ENCODE measurements at places on chromosomes 12 and 14.

DNA sequence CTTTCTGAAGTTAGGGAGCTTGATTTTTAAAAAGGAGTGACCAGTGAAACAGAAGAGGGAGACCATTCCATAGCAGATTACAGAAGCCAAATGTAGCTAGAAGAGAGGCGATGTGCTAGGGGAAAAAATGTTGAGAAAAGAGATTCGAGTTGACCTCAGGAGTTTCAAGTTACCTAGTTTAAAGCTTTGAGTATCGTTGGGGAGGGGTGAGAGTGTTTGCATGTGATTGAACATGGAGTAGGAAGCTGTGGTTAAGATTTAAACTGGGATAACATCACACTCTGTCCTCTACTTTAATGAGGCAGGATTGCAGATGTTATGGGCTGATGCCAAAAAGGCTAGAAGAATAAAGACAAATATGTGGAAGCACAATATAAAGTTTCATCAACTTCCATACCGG is 3.7 kb downstream of the LETMD1 start:
- DNase-seq = no peak

DNA sequence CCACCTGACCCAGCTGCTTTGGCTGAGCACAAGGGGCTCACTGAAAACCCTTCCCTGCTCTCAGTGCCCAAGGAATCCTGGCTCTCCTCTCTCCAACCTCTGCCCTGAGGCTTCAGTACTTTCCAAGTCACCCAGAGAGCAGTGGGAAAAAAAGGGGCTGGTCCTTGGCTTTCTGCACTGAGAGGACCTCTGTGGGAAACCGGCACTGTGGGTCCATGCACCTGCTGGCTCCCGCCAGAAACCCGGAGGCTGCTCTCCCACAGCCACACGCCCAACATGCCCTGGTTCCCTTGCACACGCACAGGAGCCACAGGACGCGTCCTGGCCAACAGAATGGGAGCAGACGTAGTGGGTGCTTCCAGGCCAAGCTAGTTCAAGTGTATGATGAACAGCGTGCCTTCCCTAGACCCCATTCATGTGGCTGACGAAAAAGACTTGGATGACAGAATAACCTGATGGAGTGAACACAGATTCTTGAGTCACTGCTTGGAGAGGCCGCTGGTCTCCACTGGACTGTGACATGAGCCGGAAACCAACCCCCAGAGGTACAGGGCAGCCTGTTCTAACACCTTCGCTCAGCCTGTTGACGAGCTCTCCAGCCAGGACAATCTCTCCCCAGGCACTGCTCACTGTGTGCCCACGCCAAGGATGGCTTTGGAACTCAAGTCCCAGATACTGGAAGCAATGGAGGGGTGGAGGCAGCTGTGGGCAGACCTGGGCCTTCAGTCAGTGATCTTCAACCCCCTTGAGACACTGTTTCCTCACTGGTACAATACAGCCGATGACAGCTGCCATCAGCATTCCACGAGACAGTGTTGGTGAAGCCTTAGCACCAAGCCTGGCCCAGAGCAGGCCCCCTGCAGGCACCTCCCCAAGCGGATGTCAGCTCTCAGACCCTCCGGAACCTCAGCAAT is 87.7 kb downstream of the ITPK1 start:
- DNase-seq = no peak

DNA sequence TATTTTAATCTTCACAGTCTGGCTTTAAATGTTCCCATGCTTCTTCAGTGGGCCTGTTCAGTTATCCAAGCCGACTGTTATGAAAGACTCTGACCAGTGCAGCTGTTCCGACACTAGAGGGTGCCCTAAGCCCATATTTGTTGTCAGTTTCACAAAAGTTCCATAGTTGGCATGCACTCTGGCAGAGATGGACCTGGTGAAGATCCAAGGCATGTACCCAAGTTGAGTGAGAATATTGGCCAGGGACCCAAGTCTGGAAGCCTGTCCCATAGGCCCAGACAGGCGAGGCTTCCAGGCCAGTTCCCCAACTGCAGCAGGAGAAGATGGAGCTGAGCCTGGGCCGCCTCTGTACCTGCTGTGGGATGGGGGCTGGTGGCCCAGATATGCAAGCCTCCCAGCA is 27.4 kb upstream of the GUCY2C start:
- DNase-seq = no peak

GRCh38 chr12:14611640-14612203 is 44.0 kb upstream of the PLBD1 start:
- DNase-seq = no peak

DNA sequence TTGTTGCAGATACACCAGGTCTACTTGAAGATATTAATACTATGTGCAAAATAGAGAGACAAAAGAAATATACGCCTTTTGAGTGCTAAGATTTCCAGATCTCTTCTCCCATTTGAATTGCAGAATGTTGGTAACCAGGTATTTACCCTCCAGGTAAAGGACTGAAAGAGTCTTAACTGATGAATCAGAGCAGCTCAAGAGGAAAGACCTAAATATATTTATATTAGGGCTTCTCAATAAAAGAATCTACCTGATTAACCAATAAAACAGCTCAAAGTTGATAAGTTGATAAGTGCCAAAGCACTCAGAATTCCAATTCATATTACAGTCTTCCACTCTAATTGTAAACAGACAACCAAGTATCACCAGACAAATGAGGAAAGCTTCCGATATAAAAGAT is 59.2 kb downstream of the ZNF641 start:
- no peak for DNase-seq

GRCh38 chr14:25400607-25401206 is 350.8 kb upstream of the STXBP6 start:
- peak; percentile 60 for DNase-seq

GRCh38 chr12:22588817-22589216 is 36.2 kb upstream of the ETNK1 start:
- DNase-seq = no peak

DNA sequence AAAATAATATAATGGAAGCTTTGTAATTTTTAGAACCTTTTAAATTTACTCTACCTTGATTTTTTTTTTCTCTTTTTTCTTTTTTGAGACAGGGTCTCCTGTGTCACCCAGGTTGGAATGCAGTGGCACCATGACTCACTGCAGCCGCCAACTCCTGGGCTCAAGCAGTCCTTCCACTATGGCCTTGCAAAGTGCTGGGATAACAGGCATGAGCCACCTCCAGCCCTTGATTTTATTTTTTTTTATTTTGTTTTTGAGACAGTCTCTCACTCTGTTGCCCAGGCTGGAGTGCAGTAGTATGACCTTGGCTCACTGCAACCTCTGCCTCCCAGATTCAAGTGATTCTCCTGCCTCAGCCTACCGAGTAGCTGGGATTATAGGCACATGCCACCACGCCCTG is 65.3 kb upstream of the TRAF3 start:
- no peak for DNase-seq

- DNase-seq = no peak
These were observed 194.1 kb downstream of the BTG1 start for GRCh38 chr12:91951571-91951970.

DNA sequence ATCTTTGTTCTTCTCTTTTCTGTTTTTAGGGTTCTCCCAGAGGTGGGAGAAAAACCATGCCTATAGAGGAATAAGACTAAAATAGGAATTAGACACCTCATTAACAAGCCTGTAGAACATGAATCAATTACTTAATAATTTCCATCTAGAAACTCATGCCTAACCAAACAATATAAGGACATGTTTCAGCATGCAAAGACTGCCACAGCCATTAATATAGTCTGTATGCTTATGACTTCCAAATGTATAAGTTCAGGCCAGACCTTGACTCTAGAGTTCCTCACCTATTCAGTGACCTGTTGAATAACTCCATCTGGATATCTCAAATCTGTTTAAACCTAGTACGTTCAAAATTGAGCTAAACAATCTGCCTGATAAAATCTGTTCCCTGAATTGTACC is 304.6 kb downstream of the BMP4 start:
- no peak for DNase-seq

GRCh38 chr12:89573051-89573810 is 47.4 kb upstream of the POC1B start:
- no peak for DNase-seq

DNA sequence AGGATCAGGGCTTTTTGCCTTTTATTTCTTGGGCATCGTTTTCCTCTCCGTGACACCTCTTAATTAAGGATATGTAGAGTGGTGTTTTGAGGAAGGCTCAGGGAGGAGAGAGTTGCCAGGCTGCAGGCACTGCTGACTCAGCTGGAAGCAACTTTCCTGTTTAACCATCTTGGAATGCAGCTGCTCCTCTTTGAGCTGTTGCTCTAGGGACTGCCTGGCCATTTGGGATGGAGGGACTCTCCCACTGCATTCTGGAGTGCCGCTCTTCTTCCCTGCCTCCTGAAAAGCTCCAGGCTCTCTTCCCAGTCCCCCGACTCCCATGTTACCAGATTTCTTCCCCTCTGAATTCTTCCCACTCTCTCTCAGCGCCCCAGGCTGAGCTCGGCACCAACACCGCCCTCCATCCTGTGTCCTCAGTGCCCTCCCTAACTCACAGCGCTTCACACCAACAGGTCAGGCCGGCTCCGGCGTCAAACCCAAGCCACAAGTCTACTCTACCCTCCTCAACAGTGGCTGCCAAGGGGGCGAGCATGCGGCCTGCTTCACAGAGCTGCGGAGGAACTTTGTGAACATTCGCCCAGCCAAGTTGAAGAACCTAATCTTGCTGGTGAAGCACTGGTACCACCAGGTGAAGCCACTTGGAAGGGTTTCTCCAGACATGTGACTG is 5.9 kb downstream of the OAS3 start:
- no peak for DNase-seq

GRCh38 chr12:25236190-25236589 is 14.5 kb downstream of the KRAS start:
- DNase-seq = no peak

- DNase-seq = peak; percentile 90
These were observed at the start of gene CCDC175 for GRCh38 chr14:59576332-59577294. TSS of gene CCDC175 (minus strand) at chr14:59576812. CDS start at chr14:59576775, 37 bp downstream.

GRCh38 chr12:108583991-108584390 is 13.9 kb downstream of the TMEM119 start:
- no peak for DNase-seq

DNA sequence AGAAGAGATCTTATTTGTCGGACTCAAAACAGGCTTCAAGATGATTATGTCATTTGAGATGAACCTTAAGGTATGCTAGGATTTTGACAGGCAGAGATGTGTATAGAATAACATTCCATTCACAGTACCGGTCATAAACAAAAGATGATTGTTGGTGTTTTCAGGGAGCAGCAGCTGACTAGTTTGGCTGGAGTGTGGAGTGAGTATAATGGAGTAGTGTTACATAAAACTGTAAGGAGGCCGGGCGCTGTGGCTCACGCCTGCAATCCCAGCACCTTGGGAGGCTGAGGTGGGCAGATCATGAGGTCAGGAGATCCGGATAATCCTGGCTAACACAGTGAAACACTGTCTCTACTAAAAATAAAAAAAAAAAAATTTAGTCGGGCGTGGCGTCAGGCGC is 23.9 kb downstream of the SERPINA10 start:
- no peak for DNase-seq

GRCh38 chr14:88931321-88932110 is 107.1 kb downstream of the TTC8 start:
- no peak for DNase-seq

DNA sequence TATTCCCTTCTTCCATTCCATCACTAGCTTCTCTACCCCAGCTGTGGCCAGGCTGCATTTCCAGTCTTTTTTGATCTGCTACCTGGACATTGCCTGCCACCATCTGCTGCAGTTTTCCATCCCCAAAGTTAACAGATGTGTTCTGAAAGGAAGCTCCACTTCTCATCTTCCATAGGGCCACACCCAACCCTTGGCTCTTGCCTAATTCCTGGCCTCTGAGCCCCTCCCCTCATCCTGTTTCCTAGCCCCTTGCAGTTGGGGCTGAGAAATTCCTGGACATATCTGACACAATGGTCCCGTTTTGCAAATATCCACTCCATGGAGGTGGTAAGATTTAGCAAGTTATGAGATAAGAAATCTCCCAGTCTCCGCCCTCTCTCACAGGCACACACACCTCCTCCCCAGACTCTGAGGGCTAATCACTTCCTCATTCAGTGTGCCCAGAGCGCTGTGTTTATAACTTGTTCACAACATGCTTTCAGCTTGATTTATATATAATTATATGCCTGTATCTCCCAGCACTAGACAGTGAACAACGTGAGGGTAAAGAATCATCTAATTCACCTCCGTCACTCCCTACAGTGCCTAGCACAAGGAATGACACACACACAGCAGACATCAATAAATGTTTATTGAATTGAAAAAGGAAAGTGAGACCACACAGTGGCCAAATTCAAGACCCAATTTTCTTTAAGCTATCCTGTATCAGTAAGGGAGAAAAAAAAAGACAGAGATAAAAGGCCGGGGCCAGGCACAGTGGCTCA is 13.4 kb downstream of the SMUG1 start:
- DNase-seq = no peak

- no peak for DNase-seq
These were observed 13.3 kb upstream of the KLHDC2 start for GRCh38 chr14:49754570-49755097.

DNA sequence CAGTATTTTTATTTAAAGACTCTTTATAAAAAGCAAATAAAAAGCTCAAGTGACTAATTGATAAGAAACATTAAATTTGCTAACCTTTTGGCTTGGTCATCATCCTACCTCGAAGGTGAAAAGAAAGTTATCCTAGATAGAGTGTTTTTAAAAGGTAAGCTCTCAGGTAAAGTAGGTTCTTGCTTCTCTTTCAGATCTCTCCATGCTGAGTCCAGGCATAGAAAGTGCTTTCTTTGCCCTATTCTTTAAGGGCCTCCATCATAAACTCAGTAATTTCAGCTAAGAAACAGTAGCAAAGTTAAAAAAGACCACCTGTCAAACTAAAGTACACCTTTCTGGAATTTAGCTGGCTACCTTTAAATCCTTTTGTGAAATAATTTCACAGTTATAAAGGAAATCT is 20.6 kb upstream of the ANHX start:
- DNase-seq = no peak

DNA sequence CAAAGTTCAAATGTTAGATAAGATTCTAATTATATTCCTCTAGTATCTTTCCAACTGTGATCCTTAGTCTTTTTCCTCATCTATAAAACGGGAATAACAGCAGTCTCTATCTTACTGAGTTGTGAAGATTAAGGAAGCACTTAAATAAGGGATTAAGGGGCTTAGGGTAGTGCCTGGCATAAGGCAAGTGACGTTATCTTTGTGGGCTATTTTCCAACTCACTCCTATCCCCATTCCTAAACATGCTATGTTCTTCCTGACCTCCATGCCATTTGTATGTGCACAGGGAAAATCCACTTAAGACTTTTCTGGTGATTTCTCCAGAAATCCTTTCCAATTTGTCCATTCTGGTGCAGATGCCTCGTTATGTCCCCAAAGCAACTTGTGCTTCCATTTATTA is 33.3 kb downstream of the SUPT16H start:
- no peak for DNase-seq

GRCh38 chr14:76710056-76711010 is 50.9 kb upstream of the VASH1 start:
- no peak for DNase-seq

DNA sequence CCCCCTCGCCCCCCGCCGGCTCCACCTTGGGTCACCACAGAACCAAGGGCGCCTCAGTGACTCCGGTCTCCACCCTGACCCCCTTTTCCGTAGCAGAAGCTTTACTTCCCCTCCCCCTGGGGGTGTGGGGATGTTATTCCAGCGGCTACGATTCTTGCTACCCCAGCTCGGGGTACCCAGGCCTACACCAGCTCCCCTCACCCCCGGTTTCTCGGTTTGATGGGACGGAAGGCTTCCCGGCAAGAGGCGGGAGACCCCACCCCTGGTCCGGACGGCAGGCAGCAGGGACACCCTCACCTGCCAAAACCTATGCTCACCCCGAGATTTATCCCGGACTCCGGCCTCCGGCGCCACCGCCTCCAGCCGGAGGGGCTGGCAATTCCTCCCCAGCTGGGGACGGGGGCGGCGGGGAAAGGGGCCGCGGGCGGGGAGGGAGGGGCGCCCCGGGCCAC is 619 bp downstream of the RAB15 start:
- DNase-seq = no peak

GRCh38 chr14:37580146-37580545 is 14.9 kb downstream of the FOXA1 start:
- no peak for DNase-seq

All from mesothelial cell of epicardium (in vitro differentiated cells).